ENCODE measurements at places on chromosomes 16 and 17. TPM values are rescaled to one million over a fixed set of nuclear protein-coding genes. Genes with fewer than 3 reads are reported as not detected.

Gene CDH3
- 10.2 TPM for total RNA-seq

Gene KRTAP2-3
- not detected for total RNA-seq

Gene GCGR
- 7.8 TPM for total RNA-seq

Gene CCL14
- total RNA-seq = 96.8 TPM

DNA sequence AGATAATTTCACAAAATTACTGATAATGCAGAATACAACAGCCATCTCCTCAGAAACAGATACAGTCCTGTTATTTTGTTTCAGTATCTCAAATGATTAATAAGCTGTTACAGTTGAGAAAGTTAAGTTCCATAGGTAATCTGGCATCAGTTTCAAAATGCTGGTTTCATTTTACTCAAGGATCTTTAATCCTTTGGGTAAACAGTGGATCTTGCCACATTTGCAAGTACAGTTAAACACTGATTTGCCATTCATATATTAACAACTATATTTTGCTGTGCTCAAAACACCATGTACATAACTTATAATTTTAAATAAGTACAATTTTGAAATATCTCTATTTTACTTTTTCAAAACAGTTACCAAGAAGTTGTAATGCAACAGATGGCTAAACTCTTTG lies 31.2 kb downstream of the RPGRIP1L start:
- DNase-seq = no peak

Gene ATP2C2
- total RNA-seq = 0.58 TPM

Gene FBXL16
- total RNA-seq = 6.5 TPM

- DNase-seq = no peak
These were observed 260.2 kb downstream of the HS3ST4 start for GRCh38 chr16:25951999-25952398.

Gene SHISA6
- total RNA-seq = 11.0 TPM

Gene FBXO39
- total RNA-seq = 0.98 TPM

Gene ZNF18
- total RNA-seq = 8.2 TPM

GRCh38 chr17:49373115-49373514 lies 11.1 kb upstream of the ZNF652 start:
- DNase-seq = no peak

- DNase-seq = no peak
These were observed at the start of gene OMG for GRCh38 chr17:31297090-31297489. OMG (minus strand) TSS chr17:31297239; CDS start chr17:31296331, 908 bp downstream.

DNA sequence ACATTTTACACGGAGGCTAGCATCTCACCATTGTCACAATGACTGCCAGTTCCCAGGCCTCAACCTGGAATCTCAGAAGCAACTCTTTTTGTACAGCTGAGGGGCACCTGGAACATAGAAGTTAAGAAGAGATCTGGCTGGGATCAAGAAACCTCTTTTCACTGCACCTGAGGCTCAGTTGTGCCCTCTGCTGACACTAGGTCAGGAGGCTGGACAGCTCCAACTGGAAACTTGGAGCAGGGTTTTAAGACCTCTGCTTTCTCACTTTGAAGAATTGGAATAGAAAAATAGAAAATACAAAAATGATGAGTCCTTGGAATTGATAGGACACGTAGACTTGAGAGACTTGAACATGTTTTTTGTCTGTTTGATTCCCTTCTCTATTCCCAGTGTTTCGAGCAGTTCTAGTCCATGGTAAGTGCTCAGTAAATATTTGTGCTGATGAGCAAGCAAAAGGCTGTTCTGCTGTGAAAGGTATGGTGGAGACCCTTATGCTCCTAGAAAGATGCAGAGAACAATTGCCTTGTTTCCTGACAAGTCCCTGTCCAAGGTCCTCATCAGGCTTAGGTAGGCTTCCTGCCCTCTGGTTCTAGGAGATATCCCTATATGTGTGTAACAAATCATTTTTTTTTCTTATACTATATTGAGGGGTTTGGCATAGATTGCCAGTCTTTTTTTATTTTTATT lies 13.6 kb upstream of the PPM1D start:
- no peak for DNase-seq

- no peak for DNase-seq
These were observed 36.4 kb downstream of the HEATR3 start for GRCh38 chr16:50102051-50102746.

All from sciatic nerve (tissue), 2 donors.